ENCODE measurements at places on chromosomes 1 and 21. TPM values are rescaled to one million over a fixed set of nuclear protein-coding genes. Genes with fewer than 3 reads are reported as not detected.

- no peak for DNase-seq
Observed at GRCh38 chr1:13583966-13584791, 547 bp downstream of the PDPN start.

DNA sequence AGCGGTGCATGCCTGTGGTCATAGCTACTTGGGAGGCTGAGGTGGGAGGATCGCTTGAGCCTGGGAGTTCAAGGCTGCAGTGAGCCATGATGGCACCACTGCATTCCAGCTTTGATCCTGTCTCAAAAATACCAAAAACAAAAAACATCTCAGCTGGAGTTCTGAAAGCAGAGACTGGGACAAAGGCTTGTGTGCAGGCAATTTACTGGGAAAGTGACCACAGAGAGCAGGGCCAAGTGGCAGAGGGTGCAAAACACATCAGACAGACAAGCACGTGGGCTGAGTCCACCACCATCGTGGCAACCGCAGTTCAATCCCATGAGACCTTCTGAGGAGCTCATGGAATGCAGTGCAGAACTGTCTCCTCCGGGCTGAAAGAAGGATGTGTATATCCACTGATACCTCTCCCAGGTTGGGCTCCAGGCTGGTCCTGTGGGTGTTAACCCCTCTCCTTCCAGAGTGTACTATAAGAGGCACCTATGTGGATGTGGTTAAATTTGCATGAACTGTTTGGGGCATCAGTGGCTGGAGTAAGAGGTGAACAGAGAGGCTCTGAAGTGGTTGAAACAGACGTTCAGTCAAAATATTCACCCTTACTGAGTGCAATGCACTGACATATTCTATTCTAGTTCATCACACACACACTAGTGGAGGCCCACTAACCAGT lies 10.8 kb downstream of the PIGP start:
- DNase-seq, result no peak

The SELL gene
- polyA plus RNA-seq, result 0.03 TPM

The RBM34 gene
- 74.8 TPM for polyA plus RNA-seq

The KRTAP11-1 gene
- polyA plus RNA-seq, result not detected

DNA sequence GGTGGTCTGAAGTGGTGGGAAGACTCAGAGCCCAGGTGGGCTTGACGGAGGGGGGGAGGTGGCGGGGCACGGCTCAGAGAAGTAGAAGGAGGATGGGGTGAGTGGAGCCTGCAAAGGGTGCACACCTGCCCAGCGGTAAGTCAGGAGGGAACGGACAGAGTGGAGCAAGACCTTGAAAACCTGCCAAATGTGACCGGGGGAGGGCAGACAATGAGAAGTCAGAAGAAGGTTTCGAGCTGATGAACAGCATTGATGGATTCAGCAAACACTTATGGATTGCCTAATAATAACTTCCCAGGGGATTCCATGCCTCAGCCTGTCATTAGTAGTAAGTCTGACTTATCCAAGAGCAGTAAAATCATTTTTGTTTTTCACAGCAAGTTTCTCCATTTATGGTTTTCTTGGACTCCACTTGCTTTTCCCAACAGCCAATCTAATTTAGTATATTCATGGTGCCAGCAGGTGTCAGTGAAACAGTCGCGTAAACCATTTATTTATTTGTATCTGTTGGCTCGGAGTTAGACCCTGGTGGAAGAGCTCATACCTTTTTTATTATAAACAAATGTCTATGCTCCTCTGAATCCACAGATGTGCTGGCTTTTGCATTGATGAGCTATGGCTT lies 279.1 kb downstream of the PCP4 start:
- DNase-seq, result peak; percentile 33

The TCP10L gene
- polyA plus RNA-seq, result 0.37 TPM

- no peak for DNase-seq
Observed at GRCh38 chr1:155022927-155023236, 10.7 kb downstream of the DCST2 start.

- no peak for DNase-seq
Observed at GRCh38 chr1:225437710-225438437, 10.0 kb upstream of the LBR start.

The RGS1 gene
- not detected for polyA plus RNA-seq

The ABCG1 gene
- polyA plus RNA-seq, result 1.5 TPM

- DNase-seq, result no peak
Observed at GRCh38 chr21:31318971-31319370, 25.1 kb downstream of the TIAM1 start.

DNA sequence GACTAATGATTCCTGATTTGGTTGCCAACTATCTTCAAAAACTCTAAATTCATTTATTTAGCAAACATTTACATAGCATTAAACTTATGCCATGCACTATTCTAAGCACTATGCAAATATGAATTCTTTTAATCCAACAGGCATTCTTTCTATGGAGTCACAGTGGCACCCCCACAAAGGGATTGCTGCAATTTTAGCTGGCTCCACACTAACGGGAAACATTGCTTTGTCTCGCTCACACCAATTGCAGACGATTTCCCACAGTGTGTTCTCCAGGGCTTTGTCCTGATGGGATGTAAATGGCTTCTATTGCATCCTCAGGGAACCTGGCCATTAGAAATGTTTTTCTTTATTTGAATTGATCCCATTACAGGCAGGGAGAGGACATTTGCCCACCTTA lies 259.1 kb downstream of the BARHL2 start:
- DNase-seq, result no peak

Measured in foreskin keratinocyte (primary cell).